ENCODE measurements at places on chromosomes 7 and 10. TPM values are rescaled to one million over a fixed set of nuclear protein-coding genes. Genes with fewer than 3 reads are reported as not detected.

The NANOS1 gene
- total RNA-seq, result 5.2 TPM

The BPGM gene
- 23.4 TPM for total RNA-seq

The AGK gene
- 34.4 TPM for total RNA-seq

The TCTN3 gene
- total RNA-seq, result 12.5 TPM

The PRKCQ gene
- 2.2 TPM for total RNA-seq

The PRR15 gene
- 0.25 TPM for total RNA-seq

The KLF14 gene
- not detected for total RNA-seq

The CEP55 gene
- total RNA-seq, result 1.7 TPM

The MRLN gene
- total RNA-seq, result 0.49 TPM

The IRF5 gene
- 1.5 TPM for total RNA-seq

The IGFBP3 gene
- 5.2 TPM for total RNA-seq

The CRHR2 gene
- 0.98 TPM for total RNA-seq

The AOC1 gene
- not detected for total RNA-seq

The LIPM gene
- not detected for total RNA-seq

The IL2RA gene
- not detected for total RNA-seq

The TUBB8 gene
- not detected for total RNA-seq

The SRGN gene
- total RNA-seq, result 16.2 TPM

The OR2A42 gene
- total RNA-seq, result not detected

The RBP3 gene
- not detected for total RNA-seq

The ENTPD1 gene
- total RNA-seq, result 6.9 TPM

The EVX1 gene
- not detected for total RNA-seq

The NOD1 gene
- total RNA-seq, result 2.0 TPM

The LIPJ gene
- 0.74 TPM for total RNA-seq

The CNNM1 gene
- total RNA-seq, result 3.4 TPM

The TMEM178B gene
- 64.7 TPM for total RNA-seq

The PPP1R17 gene
- 3.0 TPM for total RNA-seq

The ASZ1 gene
- not detected for total RNA-seq

The GUSB gene
- 16.0 TPM for total RNA-seq

The CFAP69 gene
- 6.9 TPM for total RNA-seq

The SPDYE16 gene
- total RNA-seq, result 0.25 TPM

The TMEM26 gene
- 0.25 TPM for total RNA-seq

The RNF148 gene
- total RNA-seq, result 0.25 TPM

The PRLHR gene
- 2.0 TPM for total RNA-seq

The DKK1 gene
- 3.0 TPM for total RNA-seq

The HABP2 gene
- under 0.01 TPM for total RNA-seq

The ADAM12 gene
- total RNA-seq, result 6.1 TPM

The TCERG1L gene
- 2.0 TPM for total RNA-seq

The SPDYE8 gene
- 0.25 TPM for total RNA-seq

The ESYT2 gene
- total RNA-seq, result 54.6 TPM

The DGKI gene
- 92.0 TPM for total RNA-seq

The TRIM56 gene
- 0.98 TPM for total RNA-seq

The ADRA2A gene
- 24.6 TPM for total RNA-seq

The CHST15 gene
- total RNA-seq, result 38.8 TPM

The GNAT3 gene
- total RNA-seq, result not detected

The C7orf57 gene
- total RNA-seq, result 1.2 TPM

The SKIDA1 gene
- total RNA-seq, result 6.9 TPM

The RAPGEF5 gene
- total RNA-seq, result 64.7 TPM

The SFXN2 gene
- total RNA-seq, result 3.4 TPM

The RPEL1 gene
- total RNA-seq, result not detected
